ENCODE measurements at places on chromosomes 7 and 10.

GRCh38 chr10:62253704-62254103 lies 14.9 kb downstream of the RTKN2 start:
- no peak overlapping the region for H3K27ac ChIP-seq
- no peaks in the 10 kb centered on the region for H3K36me3 ChIP-seq
- no peak overlapping the region for H3K4me3 ChIP-seq
- H3K4me1 ChIP-seq: no peaks in the 10 kb centered on the region

DNA sequence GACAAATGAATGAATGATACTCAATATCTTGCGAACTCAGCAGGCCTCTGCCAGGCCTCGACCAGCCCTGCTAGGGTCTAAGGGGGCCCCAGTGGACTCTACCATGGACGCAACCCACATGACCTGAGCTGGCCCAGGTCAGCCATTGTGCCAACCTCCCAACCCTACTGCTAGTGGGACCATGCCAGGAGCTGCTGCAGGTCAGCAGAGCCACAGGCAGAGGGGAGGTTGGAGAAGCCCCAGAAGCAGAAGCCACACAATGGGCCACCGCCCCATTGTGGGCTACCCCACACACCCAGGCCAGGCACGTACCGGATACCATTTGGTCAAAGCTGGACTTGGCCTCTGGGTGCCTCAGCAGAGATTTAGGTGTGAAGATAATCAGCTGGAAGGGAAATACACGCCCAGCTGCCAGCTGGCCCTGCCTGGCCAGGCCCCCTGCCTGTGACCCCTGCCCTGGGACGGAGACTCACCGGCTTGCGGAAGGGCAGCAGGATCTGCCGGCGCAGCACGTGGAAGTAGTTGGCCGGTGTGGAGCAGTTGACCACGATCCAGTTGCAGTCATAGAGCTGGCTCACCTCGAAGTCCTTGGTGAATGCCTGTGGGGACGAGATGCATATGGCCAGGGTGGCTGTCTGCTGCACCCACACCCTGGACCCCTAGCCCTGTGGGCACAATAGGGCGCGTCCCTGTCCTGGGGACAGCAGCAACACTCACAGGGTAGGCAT lies 24.5 kb downstream of the OGDHL start:
- no peak for DNase-seq
- no peaks in the 10 kb centered on the region for H3K27me3 ChIP-seq
- no peak overlapping the region for H3K27ac ChIP-seq
- no peaks in the 10 kb centered on the region for H3K4me1 ChIP-seq

DNA sequence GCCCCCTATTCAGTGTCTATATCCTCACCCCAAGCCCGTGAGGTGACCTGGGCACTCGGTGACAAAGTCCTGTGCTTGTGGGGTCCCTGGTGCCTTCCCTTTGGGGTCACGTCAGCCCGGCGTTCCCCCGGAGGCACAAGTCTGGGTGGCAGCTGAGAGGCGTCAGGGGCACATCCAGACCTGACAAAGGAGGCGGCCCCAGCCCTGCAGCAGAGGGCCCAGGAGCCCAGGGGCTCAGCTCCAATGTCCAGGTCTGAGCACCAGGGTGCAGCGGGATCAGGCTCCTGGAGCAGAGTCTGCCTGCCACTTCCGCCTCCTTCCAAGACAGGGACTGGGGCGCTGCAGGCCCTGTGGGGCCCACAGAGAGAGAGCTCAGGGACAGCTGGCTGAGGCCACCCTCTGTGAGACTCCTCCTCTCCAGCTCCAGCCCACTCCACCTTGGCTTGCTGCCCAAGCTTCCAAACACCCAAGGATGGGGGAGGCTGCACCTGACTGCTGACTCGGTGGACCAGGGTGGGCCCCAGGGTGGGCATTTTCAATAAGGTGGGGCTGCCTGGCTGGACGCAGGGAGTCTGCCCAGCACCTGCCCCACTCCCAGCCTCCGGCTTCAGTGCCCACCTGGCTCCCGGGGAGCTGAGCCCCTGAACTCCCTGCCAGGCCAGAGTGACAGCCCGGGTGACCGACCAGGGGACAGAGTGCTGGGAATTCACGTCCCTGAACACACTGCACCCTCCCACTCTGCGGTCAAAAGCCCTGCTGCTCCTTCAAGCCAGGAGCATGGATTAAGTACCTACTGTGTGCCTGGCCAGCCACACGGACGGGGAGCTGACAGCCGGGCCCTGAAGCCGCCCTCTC lies 1.0 kb upstream of the KNDC1 start:
- no peaks in the 10 kb centered on the region for H3K27me3 ChIP-seq
- no peak overlapping the region for H3K4me3 ChIP-seq
- no peak for DNase-seq
- peaks cover 7% of the 10 kb centered on the region for H3K4me1 ChIP-seq

GRCh38 chr10:96913906-96914305 lies 81.8 kb downstream of the LCOR start:
- no peak for DNase-seq
- H3K4me1 ChIP-seq: no peaks in the 10 kb centered on the region
- no peaks in the 10 kb centered on the region for H3K27me3 ChIP-seq
- no peak overlapping the region for H3K27ac ChIP-seq

- no peaks in the 10 kb centered on the region for H3K4me1 ChIP-seq
- no peaks in the 10 kb centered on the region for H3K36me3 ChIP-seq
These were observed 220.5 kb downstream of the PTPRN2 start for GRCh38 chr7:158366916-158367633.

GRCh38 chr7:88597941-88598425 lies 161.5 kb upstream of the ZNF804B start:
- H3K4me3 ChIP-seq: no peak overlapping the region
- H3K4me1 ChIP-seq: no peaks in the 10 kb centered on the region
- no peak overlapping the region for H3K27ac ChIP-seq

- peaks cover 14% of the 10 kb centered on the region for H3K4me1 ChIP-seq
- peak overlapping the region; percentile 18 for H3K4me3 ChIP-seq
- no peaks in the 10 kb centered on the region for H3K27me3 ChIP-seq
- DNase-seq: no peak
These were observed 124.8 kb downstream of the MPP7 start for GRCh38 chr10:28177944-28178637.

GRCh38 chr7:74290981-74291441 lies 1.8 kb downstream of the CLIP2 start:
- peak overlapping the region; percentile 93 for H3K4me3 ChIP-seq
- H3K27ac ChIP-seq: peak overlapping the region; percentile 7
- no peaks in the 10 kb centered on the region for H3K36me3 ChIP-seq
- no peaks in the 10 kb centered on the region for H3K27me3 ChIP-seq

DNA sequence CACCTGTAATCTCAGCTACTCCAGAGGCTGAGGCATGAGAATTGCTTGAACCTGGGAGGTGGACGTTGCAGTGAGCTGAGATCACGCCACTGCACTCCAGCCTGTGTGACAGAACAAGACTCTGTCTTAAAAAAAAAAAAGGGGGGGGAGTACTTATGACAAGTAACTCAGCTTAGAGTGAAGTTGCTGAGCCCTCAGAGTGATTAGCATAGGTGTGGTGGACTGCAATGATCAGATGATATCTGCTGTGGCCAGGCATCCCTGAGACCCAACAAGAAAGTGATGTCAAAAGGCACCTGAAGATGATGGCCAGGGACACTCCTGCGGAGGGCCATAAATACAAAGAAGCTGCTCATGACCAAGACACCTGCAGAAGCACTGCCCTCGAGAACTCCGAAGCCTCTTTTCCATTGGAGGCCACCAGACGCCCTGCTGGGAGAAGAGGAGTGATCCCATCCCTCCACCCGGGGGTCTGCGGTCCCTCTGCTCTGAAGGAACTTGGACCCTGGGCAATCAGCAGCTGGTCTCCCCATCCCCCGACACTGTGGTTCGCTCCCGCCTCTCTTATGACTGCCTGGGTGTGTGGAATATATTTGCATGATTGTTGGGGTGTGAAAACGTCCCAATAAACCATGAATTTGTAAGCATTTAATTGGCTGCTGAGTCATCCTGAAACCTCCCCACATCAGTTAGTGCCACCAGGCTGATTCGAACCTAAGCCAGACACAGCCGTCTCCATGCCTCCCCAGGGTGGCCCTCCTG lies 46.0 kb downstream of the RASGEF1A start:
- H3K4me3 ChIP-seq: no peak overlapping the region
- H3K27ac ChIP-seq: peak overlapping the region; percentile 77
- no peaks in the 10 kb centered on the region for H3K4me1 ChIP-seq
- H3K27me3 ChIP-seq: no peaks in the 10 kb centered on the region

- peak; percentile 57 for DNase-seq
- H3K36me3 ChIP-seq: no peaks in the 10 kb centered on the region
- H3K27ac ChIP-seq: peak overlapping the region; percentile 74
- H3K4me1 ChIP-seq: peaks cover 79% of the 10 kb centered on the region
These were observed 63.5 kb downstream of the GRK5 start for GRCh38 chr10:119270762-119271366.

GRCh38 chr10:90992462-90992861 lies 71.6 kb upstream of the ANKRD1 start:
- H3K4me3 ChIP-seq: no peak overlapping the region
- H3K27me3 ChIP-seq: no peaks in the 10 kb centered on the region
- no peaks in the 10 kb centered on the region for H3K4me1 ChIP-seq
- DNase-seq: no peak
- no peaks in the 10 kb centered on the region for H3K36me3 ChIP-seq

- peaks cover 14% of the 10 kb centered on the region for H3K36me3 ChIP-seq
- H3K27ac ChIP-seq: no peak overlapping the region
- no peaks in the 10 kb centered on the region for H3K4me1 ChIP-seq
- H3K27me3 ChIP-seq: no peaks in the 10 kb centered on the region
- no peak overlapping the region for H3K4me3 ChIP-seq
- no peak for DNase-seq
These were observed 9.3 kb downstream of the KLHL7 start for GRCh38 chr7:23114896-23115295.

- H3K36me3 ChIP-seq: no peaks in the 10 kb centered on the region
- peak overlapping the region; percentile 72 for H3K27ac ChIP-seq
- H3K4me1 ChIP-seq: no peaks in the 10 kb centered on the region
- H3K27me3 ChIP-seq: no peaks in the 10 kb centered on the region
- peak; percentile 48 for DNase-seq
These were observed 39.8 kb upstream of the SRGN start for GRCh38 chr10:69048103-69048502.

- H3K4me1 ChIP-seq: peaks cover 34% of the 10 kb centered on the region
- no peak for DNase-seq
- H3K27ac ChIP-seq: peak overlapping the region; percentile 51
- no peak overlapping the region for H3K4me3 ChIP-seq
These were observed 178.7 kb downstream of the TNS3 start for GRCh38 chr7:47402941-47403866.

DNA sequence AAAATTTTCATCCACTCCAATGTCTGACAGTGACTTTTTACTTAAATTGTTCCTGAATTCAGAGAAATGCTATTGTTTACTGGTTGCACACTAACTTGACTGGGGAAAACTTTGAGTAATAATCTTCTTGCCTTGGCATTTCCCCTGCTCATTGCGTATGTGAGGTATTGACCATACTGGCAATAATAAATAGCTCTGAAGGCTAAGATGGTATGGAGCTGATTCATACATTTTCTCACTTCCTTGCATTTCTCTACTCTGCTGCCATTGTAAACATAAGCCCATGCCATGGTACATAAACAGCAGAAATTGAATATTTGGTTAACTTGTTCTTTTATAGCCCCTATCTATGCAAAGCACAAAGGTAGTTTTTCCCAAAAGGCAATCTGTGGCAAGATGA lies 290.0 kb downstream of the RNLS start:
- H3K27ac ChIP-seq: no peak overlapping the region
- DNase-seq: no peak
- H3K4me1 ChIP-seq: no peaks in the 10 kb centered on the region

DNA sequence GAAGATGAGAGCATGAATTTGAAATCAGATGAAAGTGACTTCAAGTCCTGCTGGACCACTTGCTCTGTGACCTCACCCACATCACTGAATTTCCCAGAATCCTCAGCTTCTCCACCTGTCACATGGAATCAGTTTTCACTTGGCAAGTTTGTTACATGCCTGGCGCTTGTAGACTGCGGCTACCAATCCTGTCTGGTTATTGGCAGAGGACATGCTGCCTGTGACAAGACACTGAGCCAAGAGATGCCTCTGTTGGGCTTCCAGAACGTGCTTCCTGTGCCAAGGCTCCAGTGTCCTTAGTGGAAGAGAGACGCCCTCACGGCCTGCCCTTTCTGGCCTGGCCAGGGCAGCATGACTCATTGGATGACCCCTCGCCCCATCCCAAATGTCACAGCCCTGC lies 4.4 kb upstream of the MYL10 start:
- peaks cover 18% of the 10 kb centered on the region for H3K4me1 ChIP-seq
- H3K4me3 ChIP-seq: no peak overlapping the region
- no peaks in the 10 kb centered on the region for H3K27me3 ChIP-seq
- no peaks in the 10 kb centered on the region for H3K36me3 ChIP-seq
- DNase-seq: no peak
- H3K27ac ChIP-seq: no peak overlapping the region

- no peak overlapping the region for H3K4me3 ChIP-seq
- peaks cover 21% of the 10 kb centered on the region for H3K36me3 ChIP-seq
- peak overlapping the region; percentile 0 for H3K27ac ChIP-seq
- H3K4me1 ChIP-seq: no peaks in the 10 kb centered on the region
These were observed 27.8 kb downstream of the RHEB start for GRCh38 chr7:151491859-151492258.

DNA sequence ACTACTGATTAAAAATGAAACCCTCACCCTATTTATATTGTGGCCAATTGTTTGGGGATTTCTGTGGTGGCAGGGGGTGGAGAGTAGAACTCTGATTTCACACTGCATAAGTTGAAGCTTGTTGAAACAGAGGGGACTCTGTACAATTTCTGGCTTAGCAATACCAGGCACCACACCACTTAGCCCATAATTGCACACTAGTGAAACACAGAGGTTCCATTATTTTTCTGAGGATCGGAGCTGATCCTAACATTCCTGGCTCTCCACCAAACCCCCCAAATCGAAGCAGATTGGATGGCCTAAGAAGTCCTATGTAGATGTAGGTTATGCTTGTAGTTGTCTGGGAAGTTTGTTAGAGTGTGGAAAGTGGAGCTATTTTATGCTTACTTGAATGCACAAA lies 47.0 kb downstream of the PTN start:
- H3K4me3 ChIP-seq: no peak overlapping the region
- H3K36me3 ChIP-seq: no peaks in the 10 kb centered on the region
- no peak for DNase-seq
- H3K27me3 ChIP-seq: no peaks in the 10 kb centered on the region

DNA sequence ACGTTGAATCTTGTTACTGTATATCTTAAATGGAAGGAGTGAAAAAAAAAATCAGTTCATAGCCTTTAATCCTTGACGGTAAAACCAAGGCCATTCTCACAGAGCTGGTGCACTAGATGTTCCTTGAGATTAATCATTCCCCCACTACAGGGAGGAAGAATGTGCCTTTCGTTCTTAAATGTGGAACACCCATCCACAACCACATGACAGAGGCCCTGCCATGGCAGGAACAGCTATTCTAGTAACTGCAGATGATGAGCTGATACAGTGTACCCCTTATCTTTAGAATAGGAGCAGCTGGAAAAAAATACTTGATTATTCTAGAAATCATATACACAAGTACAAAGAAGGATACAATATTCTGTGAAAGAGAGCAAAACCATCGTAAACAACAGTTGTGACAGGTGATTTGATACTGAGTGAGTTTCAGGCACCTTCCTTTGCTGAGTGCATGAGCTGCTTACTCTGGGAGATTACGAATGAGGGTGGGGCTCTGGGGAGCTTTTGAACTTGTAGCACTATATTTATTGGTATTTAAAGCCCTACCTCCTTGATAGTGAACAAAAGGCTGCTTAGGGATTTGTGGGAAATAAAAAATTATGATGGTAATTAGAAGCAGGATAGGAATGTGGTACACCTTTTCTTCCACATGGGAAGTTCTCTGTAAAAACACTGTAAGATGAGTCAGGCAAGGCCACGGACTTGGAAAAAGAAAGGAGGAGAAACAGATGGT lies 244.4 kb upstream of the SLC26A5 start:
- no peak overlapping the region for H3K27ac ChIP-seq
- peaks cover 14% of the 10 kb centered on the region for H3K4me1 ChIP-seq
- peaks cover 10% of the 10 kb centered on the region for H3K36me3 ChIP-seq
- H3K27me3 ChIP-seq: no peaks in the 10 kb centered on the region
- DNase-seq: no peak

Measured in tibial nerve (tissue), 4 donors.